ENCODE measurements at places on chromosomes 3 and 15.

GRCh38 chr15:39830166-39830565, 47.5 kb upstream of the FSIP1 start:
- DNase-seq: no peak

- DNase-seq: no peak
Measured at GRCh38 chr3:187950671-187951070, 203.3 kb upstream of the LPP start.

DNA sequence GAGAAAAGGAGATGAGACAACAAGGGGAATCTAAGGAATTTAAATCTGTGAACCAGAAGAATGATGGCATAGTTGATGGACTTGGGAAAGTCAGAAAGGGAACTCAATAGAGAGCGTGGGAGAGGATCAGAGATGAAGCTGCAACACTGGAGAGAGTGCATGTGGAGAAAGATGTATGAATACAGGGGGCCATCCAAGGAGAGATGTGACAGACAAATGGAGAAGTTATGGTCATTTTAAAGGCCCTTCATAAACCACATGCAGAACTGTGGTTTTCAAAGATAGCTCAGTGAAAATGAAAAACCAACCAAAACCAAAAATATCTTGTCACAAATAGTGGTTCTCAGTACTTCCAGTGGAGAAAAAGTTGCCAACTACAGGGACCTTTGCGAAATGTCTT, 265.2 kb downstream of the SUCLG2 start:
- DNase-seq: no peak

DNA sequence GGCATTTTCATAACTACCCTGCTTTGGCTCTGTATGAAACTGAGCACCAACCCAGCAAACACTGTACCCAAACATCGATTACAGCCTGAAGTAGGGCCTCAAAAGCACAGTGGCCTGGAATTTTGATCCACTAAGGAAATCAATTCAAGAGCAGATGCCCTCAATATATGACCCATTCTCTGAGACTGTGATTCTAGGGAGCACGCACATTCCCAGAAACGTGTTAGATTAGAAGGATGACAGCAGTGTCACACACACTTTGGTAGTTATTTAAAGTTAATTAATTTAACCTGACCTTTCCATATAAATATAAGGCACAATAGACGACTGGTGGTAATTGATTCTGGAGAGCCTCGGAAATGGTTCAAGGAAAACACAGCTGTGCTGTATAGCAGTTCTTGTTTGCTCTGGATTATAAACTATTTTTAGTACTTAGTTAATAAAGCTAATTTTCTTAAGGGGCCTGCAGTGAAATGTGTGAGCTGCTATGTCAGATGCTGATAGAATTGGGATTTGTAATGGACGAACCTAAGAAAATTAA, 126.3 kb upstream of the ZNF385D start:
- no peak for DNase-seq

- DNase-seq: no peak
Measured at GRCh38 chr15:52180196-52180835, 10.9 kb downstream of the GNB5 start.

DNA sequence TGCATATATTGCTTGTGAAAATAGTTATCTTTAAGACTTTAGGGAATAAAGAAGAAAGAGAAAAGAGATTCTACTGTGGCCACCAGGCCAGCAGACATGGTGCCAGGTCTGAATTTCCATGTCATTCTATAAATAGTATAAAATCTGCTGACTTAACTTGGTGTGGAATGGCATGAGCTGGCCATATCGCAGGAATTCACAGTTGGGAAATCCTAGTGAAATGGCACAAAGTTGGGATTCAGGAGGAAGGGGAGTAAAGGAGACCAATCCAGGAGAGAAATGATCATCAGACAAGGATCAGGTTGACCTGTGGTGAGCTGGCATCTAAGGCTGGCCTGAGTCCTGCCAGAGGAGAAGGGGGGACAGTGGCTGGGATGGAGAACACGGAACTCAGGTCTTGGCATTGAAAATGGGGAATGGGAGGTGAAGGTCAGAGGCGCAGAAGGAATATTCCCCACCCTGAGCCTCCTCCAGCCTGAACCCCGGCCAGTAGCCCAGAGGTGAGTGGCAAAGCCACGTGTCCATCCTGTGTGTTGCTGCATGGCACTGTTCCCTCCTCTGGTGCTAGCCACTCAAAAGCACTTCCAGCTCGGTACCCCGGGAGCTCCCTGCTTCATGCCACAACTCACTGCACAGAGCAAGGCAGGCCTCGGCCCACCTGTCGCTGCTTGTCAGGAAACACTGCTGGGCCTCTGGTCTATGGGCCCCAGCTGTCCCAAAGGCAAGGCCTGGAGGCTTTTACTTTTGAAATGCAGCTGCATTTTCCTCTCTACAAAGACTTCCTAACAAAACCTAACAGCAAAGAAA, 51.4 kb downstream of the SSUH2 start:
- no peak for DNase-seq

DNA sequence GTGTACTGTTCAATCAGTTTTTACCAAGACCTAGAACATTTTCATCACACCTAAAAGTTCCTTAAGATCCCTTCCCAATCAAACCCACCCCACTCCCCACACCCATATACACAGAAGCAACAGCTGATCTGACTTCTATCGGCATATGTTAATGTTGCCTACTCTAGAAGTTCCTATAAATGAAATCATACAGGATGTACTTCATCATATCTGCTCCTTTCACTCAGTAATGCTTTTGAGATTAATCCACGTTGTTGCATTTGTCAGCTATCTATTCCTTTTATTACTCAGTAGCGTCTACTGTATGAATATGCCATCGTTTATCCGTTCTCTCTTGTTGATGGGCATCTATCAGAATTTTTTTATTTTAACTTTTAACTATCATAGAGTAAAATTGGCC, 14.3 kb upstream of the FILIP1L start:
- DNase-seq: no peak

DNA sequence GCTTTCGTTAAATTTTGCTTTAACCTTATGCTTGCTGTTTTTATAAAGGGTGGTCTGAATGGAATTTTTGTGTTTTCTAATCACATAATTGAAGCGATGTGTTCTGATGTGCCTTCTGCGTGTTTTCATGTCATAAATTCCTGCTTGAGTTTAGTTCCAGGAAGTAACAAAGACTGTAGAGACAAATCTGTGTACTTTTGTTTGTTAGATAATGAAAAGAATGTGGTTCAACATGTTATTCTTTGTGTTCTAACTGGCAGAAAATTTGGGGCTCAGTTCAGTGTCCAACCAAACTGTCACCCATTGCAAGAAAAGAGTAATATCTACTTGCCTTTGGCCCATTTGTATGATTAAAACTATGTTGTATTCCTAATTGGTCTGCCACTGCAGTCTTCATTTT, 324.0 kb downstream of the DIPK2A start:
- DNase-seq: no peak

DNA sequence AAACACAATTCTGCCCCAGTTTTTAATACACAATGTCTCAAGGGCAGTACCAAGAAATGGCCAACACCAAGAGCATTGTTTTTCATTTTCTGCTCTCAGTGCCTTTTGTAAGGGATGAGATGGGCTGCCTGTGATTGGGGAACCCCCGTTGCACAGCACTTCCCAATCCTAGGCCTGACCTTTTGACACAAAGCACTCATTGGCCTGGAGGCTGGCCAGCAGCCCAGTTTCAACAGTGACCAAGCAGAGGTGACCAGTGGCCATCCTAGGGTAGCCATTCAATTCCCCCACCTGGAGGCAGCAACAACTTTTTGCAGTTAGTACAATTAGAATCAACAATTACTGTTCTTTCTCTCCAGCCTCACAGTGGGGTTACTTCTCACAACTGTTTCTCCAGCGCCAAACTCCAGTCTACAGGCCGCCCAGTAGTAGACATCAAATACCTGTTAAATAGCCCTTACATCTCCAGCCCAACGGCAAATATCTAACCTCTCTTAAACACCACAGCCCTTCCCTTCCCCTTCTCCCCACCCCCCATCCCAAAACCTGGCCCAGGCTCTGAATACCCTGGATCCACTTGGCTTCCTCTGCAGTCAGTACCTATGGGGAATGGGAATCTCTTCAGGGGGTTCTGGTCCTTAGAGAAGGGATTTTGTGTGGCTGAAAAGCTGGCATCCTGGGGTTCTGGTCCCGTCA, 8.9 kb upstream of the LRRC2 start:
- no peak for DNase-seq

GRCh38 chr3:188253123-188253793, 99.3 kb downstream of the LPP start:
- DNase-seq: no peak

Measured in HCEC 1CT (cell line).